ENCODE measurements at places on chromosomes 3 and 15. TPM values are rescaled to one million over a fixed set of nuclear protein-coding genes. Genes with fewer than 3 reads are reported as not detected.

REC114 gene
- not detected for total RNA-seq

ELL3 gene
- 2.7 TPM for total RNA-seq

NR1I2 gene
- total RNA-seq = 0.26 TPM

ZNF774 gene
- 6.2 TPM for total RNA-seq

WNT5A gene
- 14.4 TPM for total RNA-seq

APOD gene
- 1.1 TPM for total RNA-seq

P2RY12 gene
- total RNA-seq = not detected

FSIP1 gene
- total RNA-seq = 8.1 TPM

ANKDD1A gene
- total RNA-seq = 4.6 TPM

MUC4 gene
- total RNA-seq = not detected

GRCh38 chr3:69385123-69385722 lies 665 bp downstream of the FRMD4B start:
- peaks cover 51% of the 10 kb centered on the region for H3K27me3 ChIP-seq
- DNase-seq = peak; percentile 20
- H3K4me1 ChIP-seq = peaks cover 29% of the 10 kb centered on the region

DNA sequence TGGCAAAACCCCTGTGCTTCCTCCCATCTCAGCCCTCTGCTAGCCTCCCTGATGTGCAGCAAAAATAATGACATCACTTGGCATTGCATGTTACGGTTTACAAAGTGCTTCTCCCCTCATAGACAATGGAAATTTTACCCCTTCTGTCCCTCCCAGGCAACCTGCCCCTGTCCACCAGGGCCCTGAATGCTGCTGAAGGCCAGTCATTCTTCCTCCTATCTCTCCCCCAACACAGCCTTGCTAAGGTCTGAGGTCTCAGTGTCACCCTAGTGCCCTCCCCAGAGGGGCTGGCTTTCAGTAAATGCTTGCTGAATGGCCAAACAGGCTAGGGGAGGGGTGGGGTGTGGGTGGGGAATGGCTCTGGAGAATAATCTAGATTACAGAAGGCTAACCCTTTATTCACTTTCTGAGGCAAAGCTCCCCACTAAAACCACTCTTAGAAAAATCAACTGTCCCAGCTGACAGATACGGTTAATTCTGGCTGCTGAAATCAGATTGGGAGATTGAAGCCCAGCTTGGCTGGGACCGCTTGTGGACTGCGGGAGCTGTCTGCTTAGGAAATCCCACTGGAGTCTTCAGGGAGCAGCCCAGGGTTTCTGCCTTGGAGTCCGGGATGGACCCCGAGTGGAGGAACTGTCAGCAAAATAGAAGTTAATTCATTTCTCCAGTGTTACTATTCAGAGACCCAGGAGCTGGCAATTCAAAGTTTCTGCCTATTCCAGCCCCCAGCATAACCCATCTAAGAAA lies 22.9 kb downstream of the ANP32A start:
- peaks cover 8% of the 10 kb centered on the region for H3K36me3 ChIP-seq
- H3K4me1 ChIP-seq = peaks cover 83% of the 10 kb centered on the region
- H3K4me3 ChIP-seq = peak overlapping the region; percentile 56
- H3K27me3 ChIP-seq = no peaks in the 10 kb centered on the region
- DNase-seq = no peak

DNA sequence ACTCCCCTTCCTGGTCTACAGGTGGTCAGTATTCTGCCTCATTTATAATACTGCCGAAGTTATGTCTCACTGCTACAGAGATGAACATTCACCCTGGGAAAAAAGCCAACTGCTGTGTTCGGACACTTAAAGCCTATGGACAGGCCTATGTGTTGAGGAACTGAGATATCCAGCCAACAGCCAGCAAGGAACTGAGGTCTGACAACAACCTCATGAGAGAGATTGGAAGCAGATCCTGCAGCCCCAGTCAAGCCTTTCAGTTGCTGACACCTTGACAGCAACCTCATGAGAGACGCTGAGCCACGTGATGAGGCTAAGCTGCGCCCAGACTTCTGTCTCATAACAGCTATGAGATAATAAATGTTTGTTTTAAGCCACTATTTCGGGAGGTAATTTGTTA lies 18.2 kb upstream of the FHIT start:
- DNase-seq = no peak
- no peaks in the 10 kb centered on the region for H3K36me3 ChIP-seq
- H3K4me3 ChIP-seq = no peak overlapping the region
- H3K27me3 ChIP-seq = no peaks in the 10 kb centered on the region
- H3K27ac ChIP-seq = no peak overlapping the region
- H3K4me1 ChIP-seq = no peaks in the 10 kb centered on the region

DNA sequence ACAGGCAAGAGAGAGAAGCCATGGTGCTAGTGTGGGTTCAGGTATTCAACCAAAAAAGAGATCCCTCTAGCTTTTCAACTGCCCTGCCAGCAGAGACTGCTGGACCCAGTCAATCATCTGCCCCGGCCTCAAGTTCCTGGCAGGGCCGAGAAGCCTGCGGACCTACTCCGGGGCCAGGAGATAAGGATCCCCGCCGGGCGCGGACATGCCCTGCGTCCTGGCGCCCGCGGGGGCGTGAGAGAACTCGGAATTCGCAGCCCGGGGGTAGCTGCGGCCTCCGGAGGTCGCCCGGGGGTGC lies 821 bp upstream of the MAGI1 start:
- H3K27ac ChIP-seq = no peak overlapping the region
- peak; percentile 23 for DNase-seq
- peaks cover 31% of the 10 kb centered on the region for H3K27me3 ChIP-seq
- H3K36me3 ChIP-seq = no peaks in the 10 kb centered on the region
- H3K4me1 ChIP-seq = peaks cover 33% of the 10 kb centered on the region

- H3K27ac ChIP-seq = no peak overlapping the region
- H3K4me3 ChIP-seq = no peak overlapping the region
- H3K4me1 ChIP-seq = no peaks in the 10 kb centered on the region
- no peaks in the 10 kb centered on the region for H3K27me3 ChIP-seq
- DNase-seq = no peak
- H3K36me3 ChIP-seq = peaks cover 56% of the 10 kb centered on the region
Observed at GRCh38 chr3:187130346-187131066, 8.8 kb downstream of the RPL39L start.

DNA sequence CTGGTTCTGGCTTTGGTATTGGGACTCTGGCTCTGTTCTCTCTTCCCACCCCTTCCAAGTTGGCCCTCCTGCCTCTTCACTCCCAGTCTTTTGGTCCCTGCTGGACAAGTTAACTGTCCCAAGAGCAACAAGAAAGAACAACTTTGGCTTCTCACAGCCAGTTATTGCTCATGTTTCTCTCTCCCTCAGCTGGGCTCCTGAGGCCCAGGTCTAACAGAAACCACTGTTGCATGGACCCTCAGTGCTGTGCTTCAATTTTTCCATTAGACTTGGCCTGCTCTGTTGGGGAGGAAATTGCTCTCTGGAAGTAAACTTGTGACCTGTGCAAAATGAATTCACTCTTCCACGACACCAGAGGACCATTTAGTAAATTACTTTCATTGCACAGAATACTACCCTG lies 64.5 kb downstream of the CHST2 start:
- no peak for DNase-seq
- no peak overlapping the region for H3K27ac ChIP-seq
- no peaks in the 10 kb centered on the region for H3K27me3 ChIP-seq
- no peak overlapping the region for H3K4me3 ChIP-seq
- H3K36me3 ChIP-seq = no peaks in the 10 kb centered on the region

GRCh38 chr3:126356373-126357264 lies 589 bp downstream of the KLF15 start:
- H3K4me3 ChIP-seq = peak overlapping the region; percentile 98
- peaks cover 22% of the 10 kb centered on the region for H3K4me1 ChIP-seq
- no peaks in the 10 kb centered on the region for H3K36me3 ChIP-seq
- peak overlapping the region; percentile 98 for H3K27ac ChIP-seq
- DNase-seq = peak; percentile 15

GRCh38 chr3:188134079-188134478 lies 19.9 kb upstream of the LPP start:
- DNase-seq = no peak
- no peaks in the 10 kb centered on the region for H3K27me3 ChIP-seq
- no peak overlapping the region for H3K27ac ChIP-seq
- peaks cover 50% of the 10 kb centered on the region for H3K4me1 ChIP-seq
- H3K4me3 ChIP-seq = no peak overlapping the region
- H3K36me3 ChIP-seq = no peaks in the 10 kb centered on the region

- no peak overlapping the region for H3K4me3 ChIP-seq
- H3K27me3 ChIP-seq = no peaks in the 10 kb centered on the region
- no peak overlapping the region for H3K27ac ChIP-seq
- H3K36me3 ChIP-seq = no peaks in the 10 kb centered on the region
- DNase-seq = no peak
- H3K4me1 ChIP-seq = peaks cover 11% of the 10 kb centered on the region
Observed at GRCh38 chr3:24936574-24936973, 441.9 kb upstream of the THRB start.

DNA sequence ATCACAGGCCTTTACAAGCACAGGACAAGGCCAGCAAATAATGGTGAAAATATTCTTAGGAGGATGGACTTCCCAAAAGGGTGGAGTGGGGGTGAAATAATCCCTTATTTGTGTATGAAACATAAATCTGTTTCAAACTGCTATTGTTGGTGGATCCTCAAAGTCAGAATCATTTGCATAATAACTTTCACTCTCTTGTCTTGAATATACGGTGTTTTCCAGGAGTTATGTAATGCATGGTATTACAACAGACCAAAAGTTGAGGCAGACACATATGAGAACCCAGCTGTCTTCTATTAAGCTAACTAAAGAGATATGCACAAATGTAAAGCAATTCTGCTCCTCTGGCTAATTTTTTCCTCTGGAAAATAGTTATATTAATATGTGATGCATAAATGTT lies 57.7 kb downstream of the PRTG start:
- no peaks in the 10 kb centered on the region for H3K27me3 ChIP-seq
- DNase-seq = no peak
- peaks cover 10% of the 10 kb centered on the region for H3K36me3 ChIP-seq
- H3K27ac ChIP-seq = peak overlapping the region; percentile 13
- no peak overlapping the region for H3K4me3 ChIP-seq
- peaks cover 52% of the 10 kb centered on the region for H3K4me1 ChIP-seq

DNA sequence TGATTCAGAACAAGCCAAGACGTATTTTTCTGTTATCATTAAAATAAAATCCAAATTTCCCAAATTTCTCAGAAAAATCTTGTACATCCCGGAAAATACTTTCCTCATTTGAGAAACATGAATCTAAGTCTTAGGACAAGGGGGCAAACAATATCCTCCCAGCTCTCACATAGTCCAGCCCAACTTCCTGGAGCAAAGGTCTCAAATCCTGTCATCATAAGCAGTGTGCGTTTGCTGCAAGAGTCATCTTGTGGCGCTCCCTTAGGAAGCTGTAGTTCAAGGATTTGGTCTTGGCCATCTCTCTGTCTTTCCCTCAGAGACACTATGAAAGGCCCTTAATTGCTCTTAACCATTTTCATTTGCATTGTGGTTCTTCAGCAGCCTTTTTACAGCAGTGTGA lies 57.5 kb upstream of the GSK3B start:
- peaks cover 13% of the 10 kb centered on the region for H3K36me3 ChIP-seq
- no peak overlapping the region for H3K27ac ChIP-seq
- H3K4me3 ChIP-seq = no peak overlapping the region
- H3K27me3 ChIP-seq = no peaks in the 10 kb centered on the region

- H3K27me3 ChIP-seq = no peaks in the 10 kb centered on the region
- no peak for DNase-seq
- no peak overlapping the region for H3K27ac ChIP-seq
- peaks cover 47% of the 10 kb centered on the region for H3K4me1 ChIP-seq
- H3K36me3 ChIP-seq = no peaks in the 10 kb centered on the region
Observed at GRCh38 chr3:152271501-152272236, 2.9 kb downstream of the MBNL1 start.

DNA sequence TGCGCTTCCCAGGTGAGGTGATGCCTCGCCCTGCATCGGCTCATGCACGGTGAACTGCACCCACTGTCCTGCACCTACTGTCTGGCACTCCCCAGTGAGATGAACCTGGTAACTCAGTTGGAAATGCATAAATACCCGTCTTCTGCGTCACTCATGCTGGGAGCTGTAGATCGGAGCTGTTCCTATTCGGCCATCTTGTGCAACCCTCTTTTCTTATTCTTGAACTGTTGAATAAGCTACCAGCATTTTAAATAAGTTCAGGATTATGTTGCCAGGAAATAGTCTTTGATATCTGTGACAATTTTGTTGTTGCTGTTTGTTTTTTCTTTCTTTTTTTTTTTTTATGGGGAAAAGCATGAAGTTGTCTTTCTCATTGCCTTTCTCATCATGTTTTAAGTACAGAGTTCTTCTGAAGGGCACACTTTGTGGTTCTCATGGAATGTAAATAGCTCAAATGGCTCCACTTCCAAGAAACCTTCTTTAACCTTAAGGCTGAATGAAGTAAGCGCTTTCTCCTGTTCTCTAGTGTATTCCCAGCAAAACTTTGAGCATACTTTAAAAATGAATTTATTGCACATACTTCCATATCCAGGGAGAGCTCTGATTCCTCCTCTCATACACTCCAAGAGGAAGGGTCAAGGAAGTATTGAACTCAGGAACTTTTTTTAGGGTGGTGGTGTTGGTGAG lies 468.0 kb upstream of the TBL1XR1 start:
- no peak overlapping the region for H3K4me3 ChIP-seq
- peak overlapping the region; percentile 95 for H3K27ac ChIP-seq
- no peaks in the 10 kb centered on the region for H3K4me1 ChIP-seq

- no peak overlapping the region for H3K27ac ChIP-seq
- DNase-seq = no peak
- H3K4me3 ChIP-seq = no peak overlapping the region
- no peaks in the 10 kb centered on the region for H3K27me3 ChIP-seq
Observed at GRCh38 chr15:93703092-93703739, 528.1 kb upstream of the MCTP2 start.

- peaks cover 9% of the 10 kb centered on the region for H3K36me3 ChIP-seq
- H3K4me3 ChIP-seq = no peak overlapping the region
- H3K4me1 ChIP-seq = peaks cover 11% of the 10 kb centered on the region
- H3K27me3 ChIP-seq = no peaks in the 10 kb centered on the region
Observed at GRCh38 chr15:69008056-69008455, 6.4 kb upstream of the NOX5 start.

- no peak for DNase-seq
- H3K27me3 ChIP-seq = no peaks in the 10 kb centered on the region
- H3K36me3 ChIP-seq = peaks cover 3% of the 10 kb centered on the region
- H3K27ac ChIP-seq = no peak overlapping the region
- peaks cover 13% of the 10 kb centered on the region for H3K4me1 ChIP-seq
- H3K4me3 ChIP-seq = no peak overlapping the region
Observed at GRCh38 chr3:152719264-152719663, 115.7 kb upstream of the P2RY1 start.

DNA sequence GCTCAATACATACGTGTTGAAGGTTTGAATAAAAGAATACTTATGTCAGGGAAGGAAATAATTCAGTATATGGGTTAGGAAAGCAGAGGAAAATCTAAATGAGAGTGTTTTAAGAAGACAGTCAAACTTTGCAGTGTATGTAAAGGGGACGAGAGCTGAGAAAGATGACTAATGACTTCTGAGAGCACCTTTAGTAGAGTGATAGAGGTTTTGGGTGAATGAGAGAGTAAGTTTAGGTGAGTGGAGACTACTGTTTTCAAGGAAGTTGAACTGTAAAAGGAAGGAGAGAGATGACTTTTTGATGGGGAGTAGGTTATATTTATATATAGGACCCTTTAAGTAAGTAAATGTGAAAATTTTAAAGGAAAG lies 9.4 kb downstream of the TBC1D23 start:
- H3K27ac ChIP-seq = no peak overlapping the region
- DNase-seq = no peak
- no peaks in the 10 kb centered on the region for H3K4me1 ChIP-seq
- no peaks in the 10 kb centered on the region for H3K36me3 ChIP-seq
- no peaks in the 10 kb centered on the region for H3K27me3 ChIP-seq
- no peak overlapping the region for H3K4me3 ChIP-seq

All from neural crest cell (in vitro differentiated cells).